ENCODE measurements at places on chromosomes 4 and X.

DNA sequence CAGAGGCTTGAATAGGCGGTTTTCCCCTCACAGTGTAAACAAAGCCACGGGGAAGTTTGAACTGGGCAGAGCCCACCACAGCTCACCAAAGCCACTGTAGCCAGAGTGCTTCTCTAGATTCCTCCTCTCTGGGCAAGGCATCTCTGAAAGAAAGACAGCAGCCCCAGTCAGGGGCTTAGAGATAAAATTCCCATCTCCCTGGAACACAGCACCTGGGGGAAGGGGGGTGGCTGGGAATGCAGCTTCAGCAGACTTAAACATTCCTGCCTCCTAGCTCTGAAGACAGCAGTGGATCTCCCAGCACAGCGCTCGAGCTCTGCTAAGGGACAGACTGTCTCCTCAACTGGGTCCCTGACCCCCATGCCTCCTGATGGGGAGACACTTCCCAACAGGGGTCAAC lies 44.0 kb upstream of the USP38 start:
- DNase-seq: no peak

GRCh38 chr4:183855323-183856190 lies 49.5 kb upstream of the STOX2 start:
- no peak for DNase-seq

DNA sequence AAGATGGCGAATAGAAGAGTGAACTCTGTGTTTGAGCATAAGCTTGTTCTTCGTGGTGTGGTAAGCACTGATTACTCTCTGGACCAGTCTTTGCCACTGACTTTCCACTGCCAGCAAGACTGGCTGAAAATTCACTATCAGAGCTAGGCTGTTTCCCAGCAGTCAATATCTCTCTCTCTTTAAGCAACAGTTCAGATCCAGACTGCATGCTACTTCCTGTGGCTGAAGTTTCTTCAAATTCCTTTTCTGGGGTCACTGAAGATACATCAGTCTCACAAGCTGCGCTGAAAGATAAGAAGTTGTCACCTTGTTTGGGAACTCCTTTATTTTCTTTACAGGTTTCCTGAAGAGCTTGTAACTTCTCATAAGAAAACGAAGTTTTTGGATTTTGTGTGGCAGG lies 54.0 kb upstream of the FAM120C start:
- no peak for DNase-seq

DNA sequence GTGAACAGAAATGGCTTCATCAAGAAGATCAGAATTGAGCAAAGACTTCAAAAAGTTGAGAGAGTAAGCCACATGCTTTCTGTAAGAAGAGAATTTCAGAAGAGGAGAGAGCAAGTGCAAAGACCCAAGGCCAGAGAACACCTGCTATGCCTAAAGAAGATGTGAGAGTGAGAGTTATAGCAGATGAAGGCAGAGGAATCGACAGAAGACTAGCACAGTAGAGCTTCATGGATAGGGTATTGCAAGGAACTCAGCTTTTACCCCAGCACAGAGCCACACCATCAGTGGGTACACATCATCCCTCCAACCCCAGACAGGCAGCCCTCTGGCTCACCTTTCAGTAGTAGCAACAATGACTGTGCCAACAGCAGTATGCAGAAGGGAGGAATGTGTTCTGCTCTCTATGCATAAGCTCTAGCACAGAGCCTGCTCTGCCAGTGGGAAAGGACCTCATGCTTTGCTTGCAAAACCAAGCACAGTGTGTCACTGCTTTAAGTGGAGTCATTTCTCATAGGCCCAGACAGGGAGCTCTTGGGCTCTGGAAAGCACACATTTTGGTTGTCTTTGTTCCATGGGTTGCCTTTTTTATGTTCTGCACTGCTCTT lies 318.6 kb downstream of the NAF1 start:
- no peak for DNase-seq

Measured in brain pericyte (primary cell).